Thymus (tissue), 14 donors: ENCODE measurements at places on chromosomes 6 and 20. TPM values are rescaled to one million over a fixed set of nuclear protein-coding genes. Genes with fewer than 3 reads are reported as not detected.

Gene BEND6
- polyA plus RNA-seq, result 0.98 TPM

Gene ASIP
- 1.8 TPM for polyA plus RNA-seq

Gene RPS6KA2
- 12.3 TPM for polyA plus RNA-seq

Gene PAK1IP1
- polyA plus RNA-seq, result 13.6 TPM

Gene KCNQ2
- polyA plus RNA-seq, result 0.48 TPM

Gene PTCRA
- polyA plus RNA-seq, result 13.4 TPM

GRCh38 chr6:8535519-8535918 lies 100.2 kb upstream of the SLC35B3 start:
- no peaks in the 10 kb centered on the region for H3K36me3 ChIP-seq
- no peaks in the 10 kb centered on the region for H3K4me1 ChIP-seq
- no peaks in the 10 kb centered on the region for H3K27me3 ChIP-seq
- H3K4me3 ChIP-seq, result no peak overlapping the region
- no peak overlapping the region for H3K27ac ChIP-seq

DNA sequence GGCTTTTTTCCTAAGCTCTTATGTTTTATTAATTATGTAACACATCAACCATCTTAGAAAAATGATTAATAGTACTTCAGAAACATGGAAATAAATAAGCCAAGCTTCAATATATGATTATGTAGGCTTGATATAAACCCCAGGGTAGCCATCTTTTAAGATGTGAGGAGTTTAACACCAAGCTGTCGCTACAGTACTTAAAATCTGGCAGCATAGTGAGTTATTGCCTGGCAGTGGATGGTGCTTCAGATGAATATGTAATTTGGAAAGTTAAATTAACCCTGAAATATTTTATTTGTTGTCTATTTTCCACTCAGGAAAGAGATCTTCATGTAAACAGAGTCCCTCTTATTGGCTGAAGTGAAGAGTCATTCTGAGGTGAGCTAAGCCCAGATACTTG lies 339.0 kb upstream of the ZFP64 start:
- no peak overlapping the region for H3K4me3 ChIP-seq
- H3K36me3 ChIP-seq, result no peaks in the 10 kb centered on the region
- no peaks in the 10 kb centered on the region for H3K27me3 ChIP-seq
- no peak overlapping the region for H3K27ac ChIP-seq
- no peaks in the 10 kb centered on the region for H3K4me1 ChIP-seq
- DNase-seq, result no peak

DNA sequence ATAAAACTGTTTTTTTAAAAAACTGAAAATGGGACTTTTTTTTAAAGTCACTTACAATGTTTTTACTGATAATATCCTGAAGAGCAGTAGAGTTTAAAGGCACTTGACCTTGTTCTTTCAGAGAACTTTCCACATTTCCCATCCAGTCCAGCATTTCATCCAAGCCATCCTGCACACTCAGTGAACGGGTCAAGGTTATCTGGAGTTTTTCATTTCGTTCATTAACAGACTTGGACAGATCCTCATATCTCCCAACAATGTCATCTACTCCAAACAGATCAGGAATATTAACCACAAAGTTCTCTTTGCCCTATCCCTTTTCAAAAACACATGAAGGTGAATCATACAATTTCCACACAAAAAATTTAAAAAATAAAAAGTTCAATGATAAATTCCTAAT lies 69.1 kb downstream of the DST start:
- H3K27me3 ChIP-seq, result no peaks in the 10 kb centered on the region
- DNase-seq, result no peak
- no peaks in the 10 kb centered on the region for H3K4me1 ChIP-seq
- no peak overlapping the region for H3K4me3 ChIP-seq
- H3K36me3 ChIP-seq, result no peaks in the 10 kb centered on the region

DNA sequence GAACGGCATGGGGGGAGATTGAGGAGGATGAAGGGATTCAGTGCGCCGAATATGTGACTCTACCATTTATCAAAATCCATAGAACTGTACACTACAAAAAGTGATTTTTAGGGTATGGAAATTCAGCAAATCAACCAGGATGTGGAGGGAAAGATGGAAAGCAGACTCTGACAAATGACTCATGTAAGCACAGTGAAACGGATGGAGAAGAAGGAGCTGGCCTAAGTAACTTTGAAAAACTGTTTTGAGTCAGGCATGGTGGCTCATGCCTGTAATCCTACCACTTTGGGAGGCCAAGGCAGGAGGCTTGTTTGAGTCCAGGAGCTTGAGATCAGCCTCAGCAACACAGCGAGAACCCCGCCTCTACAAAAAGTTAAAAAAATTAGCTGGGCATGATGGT lies 39.2 kb downstream of the MUC22 start:
- no peaks in the 10 kb centered on the region for H3K27me3 ChIP-seq
- no peaks in the 10 kb centered on the region for H3K36me3 ChIP-seq
- H3K4me1 ChIP-seq, result no peaks in the 10 kb centered on the region

- H3K27ac ChIP-seq, result no peak overlapping the region
- no peak overlapping the region for H3K4me3 ChIP-seq
Observed at GRCh38 chr6:36999751-37000125, 5.7 kb upstream of the FGD2 start.

- peaks cover 27% of the 10 kb centered on the region for H3K36me3 ChIP-seq
- H3K27me3 ChIP-seq, result no peaks in the 10 kb centered on the region
- H3K4me3 ChIP-seq, result no peak overlapping the region
- H3K4me1 ChIP-seq, result no peaks in the 10 kb centered on the region
- H3K27ac ChIP-seq, result no peak overlapping the region
- DNase-seq, result no peak
Observed at GRCh38 chr6:111278731-111279130, 191.4 kb downstream of the SLC16A10 start.

- peaks cover 19% of the 10 kb centered on the region for H3K36me3 ChIP-seq
- no peak for DNase-seq
- H3K27me3 ChIP-seq, result no peaks in the 10 kb centered on the region
- H3K4me1 ChIP-seq, result peaks cover 9% of the 10 kb centered on the region
Observed at GRCh38 chr20:34578025-34578424, 19.5 kb downstream of the MAP1LC3A start.

DNA sequence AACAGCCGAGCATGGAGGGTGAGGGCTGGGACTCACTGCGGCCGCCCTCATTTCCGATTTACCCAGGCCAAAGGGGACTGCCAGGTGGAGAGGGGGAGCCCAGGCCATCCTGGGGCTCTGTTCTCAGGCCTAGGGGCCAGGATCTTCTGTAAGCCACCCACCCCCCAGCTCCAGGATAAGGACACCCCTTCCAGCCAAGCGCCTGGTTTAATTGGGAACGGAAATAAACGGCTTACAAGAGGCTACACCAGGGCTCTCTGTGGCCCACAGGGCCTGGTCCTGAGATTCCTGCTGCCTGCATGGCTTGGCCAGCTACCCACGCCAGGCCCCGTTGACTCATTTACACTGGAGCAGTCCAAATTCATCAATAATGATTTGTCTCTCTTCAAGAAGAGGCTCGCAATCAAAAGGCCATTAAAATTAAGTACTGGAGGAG lies 68.1 kb upstream of the TOP1 start:
- H3K27ac ChIP-seq, result no peak overlapping the region
- no peaks in the 10 kb centered on the region for H3K36me3 ChIP-seq
- no peak overlapping the region for H3K4me3 ChIP-seq
- no peak for DNase-seq
- peaks cover 16% of the 10 kb centered on the region for H3K4me1 ChIP-seq

DNA sequence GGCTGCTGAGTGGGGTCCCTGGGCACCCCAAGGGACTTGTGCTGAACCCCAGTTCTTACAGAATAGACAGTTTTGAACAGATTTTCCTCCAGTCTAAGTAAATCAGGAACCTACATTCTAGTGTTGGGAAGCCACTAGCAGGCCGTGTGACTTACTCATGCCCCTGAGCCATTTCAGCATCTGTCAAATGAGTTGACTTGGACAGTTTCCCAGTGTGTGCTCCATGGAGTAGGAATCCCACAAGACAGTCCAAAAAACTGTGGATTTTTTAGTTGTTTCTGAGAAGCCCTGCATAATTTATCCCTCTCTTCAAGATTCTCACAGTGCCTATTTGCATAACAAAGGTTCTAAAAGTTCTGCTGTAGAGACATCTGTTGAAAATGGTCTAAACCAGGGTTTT lies 2.1 kb downstream of the GABRR2 start:
- H3K36me3 ChIP-seq, result no peaks in the 10 kb centered on the region
- H3K27me3 ChIP-seq, result no peaks in the 10 kb centered on the region
- DNase-seq, result no peak
- H3K4me3 ChIP-seq, result no peak overlapping the region
- H3K27ac ChIP-seq, result no peak overlapping the region

DNA sequence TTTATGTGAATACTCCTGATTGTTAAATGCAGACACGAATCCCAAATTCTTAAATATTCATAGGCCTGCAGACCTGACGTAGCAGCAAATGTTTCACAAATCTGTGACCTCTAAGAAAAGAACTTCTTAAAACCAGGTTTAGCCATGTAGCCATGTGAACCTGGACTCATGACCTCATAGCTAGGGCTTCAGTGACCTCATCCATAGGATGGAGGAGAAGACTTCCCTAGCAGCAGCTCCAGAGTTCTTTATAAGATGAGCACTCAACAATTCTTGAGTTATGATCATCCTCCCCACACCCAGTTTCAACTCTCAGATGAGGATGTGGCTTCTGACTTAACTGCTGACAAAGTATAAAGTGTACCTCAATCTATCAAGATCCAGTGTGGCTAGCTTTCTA lies 45.8 kb upstream of the TCF21 start:
- no peaks in the 10 kb centered on the region for H3K36me3 ChIP-seq
- peaks cover 2% of the 10 kb centered on the region for H3K27me3 ChIP-seq
- no peak for DNase-seq
- no peak overlapping the region for H3K27ac ChIP-seq
- H3K4me3 ChIP-seq, result no peak overlapping the region

DNA sequence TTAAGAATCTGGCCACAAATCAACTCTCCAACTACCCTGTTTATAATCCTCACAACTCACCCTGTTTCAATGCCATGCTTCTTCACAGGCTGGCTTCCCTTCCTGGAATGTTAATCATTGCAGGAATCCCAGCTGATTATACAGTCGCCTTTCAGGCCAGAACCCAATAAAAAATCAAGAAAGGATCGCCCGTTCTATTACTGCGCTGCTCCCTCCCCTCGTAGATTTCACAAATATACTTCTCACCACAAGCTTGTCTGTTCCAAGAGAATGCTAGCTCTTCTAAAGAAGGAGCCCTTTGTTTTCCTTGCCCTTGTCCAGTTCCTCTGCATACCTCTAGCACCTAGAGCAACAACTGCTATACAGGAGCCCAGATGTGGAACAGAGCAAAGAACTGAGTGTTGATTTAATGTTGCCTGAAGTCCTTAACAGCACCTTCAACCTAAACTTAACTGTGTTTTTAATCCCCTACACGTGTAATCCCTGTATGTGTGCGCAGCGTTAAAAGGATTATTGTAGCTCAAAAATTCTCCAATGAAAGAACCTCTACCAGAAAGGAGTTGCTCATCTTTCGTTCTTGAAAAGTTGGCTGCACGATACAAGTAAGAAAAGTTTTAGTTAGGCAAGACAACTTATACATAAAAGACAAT lies 988 bp downstream of the ECHDC1 start:
- peak overlapping the region; percentile 97 for H3K27ac ChIP-seq
- H3K4me3 ChIP-seq, result peak overlapping the region; percentile 87
- DNase-seq, result no peak
- no peaks in the 10 kb centered on the region for H3K27me3 ChIP-seq
- peaks cover 17% of the 10 kb centered on the region for H3K4me1 ChIP-seq
- no peaks in the 10 kb centered on the region for H3K36me3 ChIP-seq

DNA sequence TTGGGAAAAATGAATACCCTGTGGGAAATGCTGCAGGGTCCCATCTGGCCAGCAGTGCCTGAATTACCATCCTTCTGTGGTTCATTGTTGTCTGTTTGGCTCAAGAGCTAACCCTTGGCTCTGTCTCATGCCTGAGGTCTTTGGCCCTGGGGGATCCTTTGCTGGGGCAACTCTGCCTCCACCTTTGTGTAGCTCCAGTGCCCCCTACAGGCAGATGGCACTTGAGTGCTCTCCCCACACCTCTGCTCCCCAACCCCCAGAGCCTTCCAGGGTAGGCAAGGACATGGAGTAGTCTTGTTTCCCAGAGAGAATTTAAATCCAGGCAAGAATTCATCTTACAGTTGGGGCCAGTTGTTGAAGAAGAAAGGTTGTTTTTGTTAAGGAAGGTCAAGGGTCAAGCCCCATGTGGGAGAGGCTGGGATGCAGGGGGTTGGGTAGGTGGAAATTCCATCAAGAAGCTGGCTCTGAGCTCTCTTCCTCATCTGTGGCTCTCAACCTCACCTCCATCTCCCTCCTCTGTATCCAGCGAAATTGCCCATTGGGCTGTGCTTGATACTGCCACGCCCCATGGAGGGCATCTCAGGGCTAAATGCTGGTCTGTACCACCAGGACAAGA lies 44.2 kb downstream of the ZNF831 start:
- H3K27me3 ChIP-seq, result no peaks in the 10 kb centered on the region
- DNase-seq, result peak; percentile 74
- H3K27ac ChIP-seq, result no peak overlapping the region
- H3K4me3 ChIP-seq, result no peak overlapping the region
- no peaks in the 10 kb centered on the region for H3K36me3 ChIP-seq
- peaks cover 22% of the 10 kb centered on the region for H3K4me1 ChIP-seq

DNA sequence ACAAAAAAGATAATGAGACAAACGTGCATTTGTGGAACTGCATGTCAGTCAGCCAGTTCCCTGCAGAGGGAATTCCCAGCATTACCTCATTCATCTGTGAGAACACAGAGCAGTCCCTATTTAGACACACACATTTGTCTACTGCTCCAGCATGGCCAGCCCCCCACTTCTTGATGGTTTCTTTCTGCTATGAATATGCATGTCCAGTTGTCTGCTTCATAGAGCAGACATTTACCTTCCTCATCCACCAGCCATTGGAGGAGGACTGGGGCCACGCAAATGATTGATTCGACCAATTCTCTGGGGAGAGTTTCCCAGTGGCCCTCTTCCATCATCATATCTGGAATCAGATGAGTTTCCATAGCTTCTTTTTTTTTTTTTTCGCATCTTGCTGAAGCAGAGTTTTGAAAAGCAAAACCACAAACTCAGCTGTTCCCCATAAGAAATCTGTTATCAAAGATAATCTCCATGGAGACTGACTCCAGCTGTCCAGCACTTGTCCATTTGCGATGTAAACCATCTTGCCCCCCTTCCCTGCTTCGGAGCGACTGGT lies 11.8 kb downstream of the ENPP1 start:
- no peaks in the 10 kb centered on the region for H3K27me3 ChIP-seq
- no peak overlapping the region for H3K4me3 ChIP-seq
- H3K27ac ChIP-seq, result no peak overlapping the region
- no peaks in the 10 kb centered on the region for H3K4me1 ChIP-seq
- no peak for DNase-seq
- no peaks in the 10 kb centered on the region for H3K36me3 ChIP-seq

DNA sequence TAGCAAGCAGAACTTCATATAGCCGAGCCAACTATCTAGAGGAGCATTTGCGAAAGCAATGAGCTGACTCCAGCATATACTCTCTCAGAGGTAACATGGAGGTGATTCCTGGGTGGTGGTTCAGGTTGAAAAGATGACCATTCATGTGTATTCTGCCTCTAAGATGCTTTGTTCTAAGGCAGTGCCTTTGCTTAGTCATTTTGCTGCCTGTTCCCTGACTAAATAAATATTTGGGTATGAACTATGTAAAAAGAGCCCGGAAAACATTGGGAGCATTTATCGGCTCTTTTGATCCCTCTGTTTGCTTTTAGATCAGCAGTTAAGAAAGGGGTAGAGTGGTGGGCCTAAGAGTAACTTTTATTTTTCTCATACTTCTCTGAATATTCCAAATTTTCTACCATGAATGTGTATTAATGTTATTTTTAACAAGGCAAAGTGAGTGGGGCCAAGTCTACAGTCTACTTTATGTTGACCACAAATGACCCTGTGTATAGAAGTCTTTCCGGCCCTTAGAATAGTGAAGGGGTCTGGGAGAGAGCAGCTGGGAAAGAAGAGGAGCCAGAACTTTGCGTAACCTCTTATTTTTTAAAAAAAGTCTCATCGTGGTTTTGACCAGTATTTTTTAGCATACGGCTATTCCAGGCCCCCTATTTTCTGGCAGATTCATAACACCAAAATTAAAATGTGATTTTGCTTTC lies 206.5 kb upstream of the EYA4 start:
- H3K36me3 ChIP-seq, result no peaks in the 10 kb centered on the region
- no peak overlapping the region for H3K4me3 ChIP-seq
- no peaks in the 10 kb centered on the region for H3K27me3 ChIP-seq
- H3K4me1 ChIP-seq, result no peaks in the 10 kb centered on the region
